Activated CD4-positive, alpha-beta memory T cell treated with anti-CD3 and anti-CD28 coated beads for 36 hours (primary cell): ENCODE measurements at places on chromosomes 1 and 21.

DNA sequence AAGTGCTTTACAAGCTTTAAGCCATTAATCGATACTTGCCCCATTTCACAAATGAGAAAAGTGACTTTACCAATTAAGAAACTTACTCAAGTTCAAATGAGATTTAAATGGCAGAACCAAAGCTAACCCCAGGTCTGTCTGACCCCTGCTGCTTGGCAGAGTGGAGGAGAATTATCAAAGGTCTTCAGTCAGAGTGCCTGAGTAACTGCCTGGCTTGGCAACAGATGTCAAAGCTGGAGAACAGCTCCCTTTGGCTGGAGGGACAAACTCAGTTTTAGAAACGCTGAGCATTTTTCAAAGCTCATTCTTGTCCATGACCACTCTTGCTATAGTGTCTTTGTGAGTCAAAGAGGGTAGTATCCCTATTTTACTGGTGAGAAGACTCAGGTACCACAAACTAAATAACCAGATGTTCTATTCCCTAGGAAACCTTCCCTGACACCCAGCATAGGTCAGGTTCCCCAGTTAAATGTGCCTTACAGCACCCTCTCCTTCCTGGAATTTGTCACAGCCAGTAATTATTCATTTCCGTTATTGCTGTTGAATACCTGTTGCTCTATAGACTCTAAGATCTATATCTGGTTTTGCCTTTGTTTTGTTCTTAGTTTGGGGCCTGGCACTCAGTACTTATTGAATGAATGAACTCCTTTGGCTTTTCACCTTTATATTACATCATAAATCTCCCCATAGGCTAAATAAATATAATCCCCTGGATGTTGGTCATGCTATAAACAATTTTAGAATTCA lies 5.0 kb upstream of the BCAR3 start:
- DNase-seq = no peak

DNA sequence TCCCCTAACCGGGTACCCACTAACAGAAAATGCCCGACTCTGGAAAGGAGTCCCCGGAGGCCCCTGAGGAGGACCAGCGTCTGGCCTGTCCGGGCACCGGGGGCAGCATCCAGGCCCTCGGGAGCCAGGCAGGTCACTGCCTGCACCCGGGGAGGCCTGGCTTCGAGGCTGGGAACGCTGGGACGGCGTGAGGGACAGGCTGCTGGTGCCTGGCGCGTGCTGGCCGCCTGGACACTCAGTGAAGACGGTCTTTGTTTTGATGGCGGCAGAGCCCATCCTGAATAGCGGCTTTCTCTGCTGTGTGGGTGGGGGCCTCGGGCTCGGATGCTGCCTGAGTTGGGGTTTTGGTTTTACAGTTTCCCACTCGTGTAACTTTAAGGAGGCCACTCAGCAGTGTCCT lies 37.6 kb downstream of the PRKCZ start:
- DNase-seq = no peak

- DNase-seq = no peak
Observed at GRCh38 chr1:18005238-18005637, 102.4 kb upstream of the IGSF21 start.

DNA sequence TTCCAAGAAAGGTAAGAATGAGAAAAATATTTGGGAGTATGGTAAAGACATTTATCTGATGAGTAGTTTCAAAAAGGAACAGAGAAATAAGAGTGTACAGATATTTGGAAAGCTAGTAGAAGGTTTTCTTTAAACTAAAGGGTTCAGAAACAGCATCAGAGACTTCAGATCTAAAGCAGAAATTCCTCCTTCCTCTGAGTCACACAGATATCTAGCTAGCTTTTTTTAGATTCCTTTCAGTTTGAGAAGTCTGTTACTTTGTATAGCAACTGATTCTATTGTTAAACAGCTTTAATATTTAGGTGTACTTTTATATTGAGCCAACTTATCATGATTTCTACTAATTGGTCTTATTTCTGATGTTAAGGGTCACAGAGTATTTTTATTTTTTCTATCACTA lies 4.7 kb downstream of the AMY2B start:
- DNase-seq = no peak

GRCh38 chr1:49234988-49235387 lies 458.3 kb upstream of the BEND5 start:
- DNase-seq = no peak

GRCh38 chr1:214861615-214862014 lies 220.9 kb upstream of the KCNK2 start:
- no peak for DNase-seq

DNA sequence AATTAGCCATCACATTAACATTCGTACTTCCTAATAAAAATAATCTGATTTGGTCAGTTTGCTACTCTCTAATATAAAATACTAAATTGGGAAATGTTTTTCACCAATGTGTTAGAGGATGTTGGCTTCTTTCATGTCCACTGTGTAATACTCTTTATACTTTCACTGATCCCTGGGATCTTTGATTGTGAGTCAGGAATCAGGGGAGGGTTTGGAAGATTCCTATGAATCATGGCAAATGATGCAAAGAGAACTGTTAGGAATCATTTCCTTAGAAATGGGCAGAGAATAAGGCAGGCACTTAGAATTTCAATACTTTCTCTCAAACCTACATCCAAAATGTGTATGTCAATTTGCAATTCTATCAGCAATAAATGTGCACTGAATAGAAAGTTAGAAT lies 31.0 kb downstream of the KRTAP24-1 start:
- DNase-seq = no peak
